ENCODE measurements at places on chromosomes 16 and 17.

DNA sequence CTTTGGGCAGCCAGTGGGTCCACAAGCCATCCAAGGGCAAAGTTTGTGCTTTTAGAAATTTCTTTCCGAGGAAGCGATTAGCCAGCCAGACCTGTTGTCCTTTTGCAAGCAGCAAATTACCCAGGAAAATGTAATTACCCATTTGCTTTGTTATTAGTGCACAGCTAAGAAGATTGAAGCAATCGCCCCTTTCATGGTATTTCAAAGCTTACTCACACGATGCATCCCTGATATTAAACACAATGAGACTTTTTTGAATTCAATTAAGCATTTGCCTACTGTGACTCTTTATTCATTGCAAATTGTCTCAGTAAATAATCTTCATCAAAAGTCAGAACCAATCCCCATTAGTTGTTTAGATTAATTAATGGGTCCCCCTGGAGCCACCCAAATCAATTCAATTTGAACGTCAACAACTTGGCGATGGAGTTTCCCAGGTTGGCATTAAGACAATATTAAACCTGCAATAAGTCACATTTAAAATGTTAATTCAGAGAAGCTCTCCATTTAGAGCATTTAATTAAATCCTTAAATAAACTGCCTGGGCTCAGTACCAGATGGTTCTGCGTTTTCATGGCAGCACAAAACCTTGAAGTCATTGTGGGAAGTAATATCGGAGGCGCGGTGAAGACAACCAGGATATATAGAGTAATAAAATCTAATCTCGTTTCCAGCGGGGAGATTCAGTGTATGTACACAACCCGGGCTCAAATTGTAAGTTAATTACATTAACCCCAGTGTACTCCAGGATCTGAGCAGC lies 366.2 kb upstream of the TNRC6C start:
- DNase-seq: no peak

GRCh38 chr16:5026664-5027063 lies 7.1 kb downstream of the NAGPA start:
- DNase-seq: no peak

DNA sequence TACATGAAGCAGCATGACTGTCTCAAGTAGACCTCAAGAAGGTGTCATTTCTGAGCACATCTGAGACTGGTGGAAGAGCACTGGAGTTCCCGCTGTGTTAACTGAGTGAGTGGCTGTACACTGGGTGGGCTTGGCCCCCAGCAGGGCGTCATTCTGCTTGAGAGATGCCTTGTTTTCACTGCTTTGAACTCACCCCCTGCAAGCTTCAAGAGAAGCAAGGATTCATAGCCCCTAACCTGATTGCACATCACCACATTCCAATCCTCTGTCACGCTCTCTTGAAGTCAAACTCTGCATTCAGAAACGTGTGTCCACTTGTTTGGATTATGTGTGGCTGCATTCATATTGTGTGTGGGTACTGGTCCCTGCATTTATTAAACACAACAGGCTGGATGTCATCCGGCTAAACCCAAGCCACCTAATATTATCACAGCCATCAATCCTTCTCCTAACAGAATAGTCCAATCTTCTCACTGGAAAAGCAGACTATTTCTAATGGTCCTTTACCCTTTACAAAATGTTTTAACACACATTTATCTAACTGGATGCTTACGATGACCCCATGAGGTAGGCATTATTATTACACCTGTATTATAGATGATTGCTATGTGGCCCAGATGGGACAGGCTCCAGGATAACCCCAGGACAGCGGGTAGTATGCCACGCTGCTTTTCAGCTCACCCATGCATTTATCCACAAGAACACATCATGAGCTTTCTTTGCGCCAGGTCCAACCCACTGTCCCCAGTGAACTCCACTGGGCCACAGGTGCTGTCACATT lies 76.3 kb downstream of the USP31 start:
- peak; percentile 4 for DNase-seq

DNA sequence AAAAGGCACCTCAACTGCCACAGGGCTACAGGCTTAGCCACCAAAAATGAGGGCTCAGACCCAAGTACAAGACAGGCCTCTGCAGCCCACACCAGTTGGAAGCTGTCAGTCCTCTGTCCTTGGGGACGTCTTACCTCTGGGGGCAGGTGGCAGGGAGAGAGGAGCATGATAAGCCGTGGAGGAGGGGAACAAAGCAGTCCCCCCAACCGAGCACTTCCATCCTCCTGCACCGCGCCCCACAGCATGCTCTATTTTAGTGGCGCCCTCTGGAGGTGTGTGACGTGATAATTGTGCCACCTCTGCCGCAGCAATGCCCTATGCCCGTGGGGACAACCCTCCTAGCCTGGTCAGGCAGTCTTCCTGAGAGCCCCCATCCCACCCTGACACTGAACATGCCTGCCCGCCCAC lies 13.6 kb downstream of the G6PC3 start:
- no peak for DNase-seq

DNA sequence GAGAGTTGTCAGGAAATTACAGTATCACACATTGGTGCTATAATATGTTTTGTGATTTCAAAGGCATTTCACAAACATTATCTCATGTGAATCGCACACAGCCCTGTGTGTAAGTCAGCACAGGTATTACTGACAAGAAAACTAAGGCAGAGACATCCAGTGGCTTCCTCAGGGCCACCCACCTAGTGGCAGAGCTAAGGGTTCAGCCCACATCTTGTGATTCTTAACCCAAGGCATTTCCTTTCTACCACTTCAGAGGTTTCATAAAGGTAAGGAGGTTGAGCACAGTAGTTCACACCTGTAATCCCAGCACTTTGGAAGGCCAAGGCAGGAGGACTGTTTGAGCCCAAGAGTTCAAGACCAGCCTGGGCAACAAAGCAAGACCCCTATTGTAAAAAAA lies 58.2 kb downstream of the STX8 start:
- no peak for DNase-seq

GRCh38 chr16:69831212-69832123 lies 69.3 kb downstream of the WWP2 start:
- DNase-seq: no peak

Data from skeletal muscle cell (primary cell).